Progenitor cell of endocrine pancreas (in vitro differentiated cells): ENCODE measurements at places on chromosomes 7 and 10. TPM values are rescaled to one million over a fixed set of nuclear protein-coding genes. Genes with fewer than 3 reads are reported as not detected.

ZNF727 gene
- total RNA-seq = not detected in 2 replicates

- no peak for DNase-seq
Measured at GRCh38 chr10:1519391-1519790, 217.9 kb downstream of the ADARB2 start.

- no peak for DNase-seq
Measured at GRCh38 chr10:60650378-60650800, 127.9 kb upstream of the CDK1 start.

DNA sequence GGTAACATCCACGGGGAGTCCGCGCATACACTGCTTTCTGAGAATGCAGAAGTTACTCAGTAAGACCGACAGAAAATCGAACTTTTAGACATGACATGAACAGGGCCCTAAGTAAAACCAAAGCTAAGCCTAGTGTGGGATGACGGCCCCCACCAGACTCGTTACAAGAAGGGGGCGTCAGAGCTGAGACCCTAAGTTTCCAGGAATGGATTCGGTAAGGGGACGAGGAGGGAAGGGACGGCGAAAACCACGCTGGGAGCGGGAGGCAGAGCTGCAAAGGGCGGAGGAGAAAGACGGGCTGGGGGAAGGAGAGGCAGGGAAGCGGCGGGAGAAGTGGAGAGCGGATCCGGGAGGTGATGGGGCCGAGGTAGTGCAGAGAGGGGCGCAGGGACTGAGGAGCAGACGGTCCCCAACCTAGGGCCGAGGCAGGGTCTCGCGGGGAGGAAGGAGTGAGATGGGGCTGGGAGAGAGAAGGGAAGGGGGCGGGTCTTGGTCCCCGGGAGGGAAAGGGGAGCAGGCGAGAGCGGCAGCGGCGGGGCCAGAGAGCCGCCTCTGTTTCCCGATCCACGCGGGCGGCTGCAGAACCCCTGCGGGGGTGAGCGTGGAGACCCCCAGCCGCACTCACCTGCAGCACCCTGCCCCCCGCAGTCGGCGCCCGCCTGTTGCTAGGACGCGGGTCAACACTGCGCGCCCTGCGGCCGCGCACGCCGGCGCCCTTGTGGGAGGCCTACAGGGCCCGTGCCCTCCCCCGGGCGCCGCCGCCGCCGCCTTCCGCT lies 513 bp downstream of the ODAD2 start:
- DNase-seq = peak; percentile 25

DNA sequence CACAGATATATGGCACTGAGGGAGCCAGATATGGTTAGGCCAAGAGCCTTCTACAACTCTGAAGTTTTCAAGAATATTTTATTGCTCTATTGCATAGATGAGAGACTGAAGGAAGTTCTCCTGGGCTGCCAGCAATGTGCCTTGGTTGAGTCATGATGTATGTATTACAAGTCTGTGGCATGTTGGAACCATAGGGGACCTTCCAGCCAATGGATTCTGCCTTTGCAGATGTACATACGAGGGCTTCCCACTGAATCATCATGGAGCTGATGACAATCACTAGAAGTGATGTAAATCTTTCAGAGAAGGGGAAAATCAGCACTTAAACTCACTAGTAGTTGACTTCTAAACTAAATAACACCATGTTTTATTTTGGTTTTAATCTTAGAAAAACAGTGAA lies 419.5 kb downstream of the PHTF2 start:
- DNase-seq = no peak

TMEM176A gene
- 8.0 and 9.6 TPM in 2 replicates for total RNA-seq

DNA sequence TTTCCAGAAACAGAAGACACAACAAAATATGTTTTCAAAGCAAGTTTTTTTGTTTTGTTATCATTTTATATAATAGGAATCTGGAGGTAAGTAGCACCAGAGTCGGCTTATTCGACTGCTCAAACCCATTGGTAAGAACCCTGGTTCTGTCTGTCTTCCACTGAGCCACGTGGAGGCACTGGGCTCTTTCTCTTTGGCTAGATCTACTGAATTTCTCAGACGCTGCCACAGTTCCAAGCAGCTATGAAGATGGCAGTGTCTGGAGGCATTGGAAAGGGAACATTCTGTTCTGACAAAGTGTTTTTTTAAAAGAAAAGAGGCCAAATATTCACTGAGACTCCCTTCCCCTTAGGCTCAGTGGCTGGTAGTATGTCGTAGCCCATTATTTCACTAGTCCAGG lies 338.8 kb downstream of the NRG3 start:
- no peak for DNase-seq

PHYH gene
- total RNA-seq = 19.0 and 19.9 TPM in 2 replicates

DNA sequence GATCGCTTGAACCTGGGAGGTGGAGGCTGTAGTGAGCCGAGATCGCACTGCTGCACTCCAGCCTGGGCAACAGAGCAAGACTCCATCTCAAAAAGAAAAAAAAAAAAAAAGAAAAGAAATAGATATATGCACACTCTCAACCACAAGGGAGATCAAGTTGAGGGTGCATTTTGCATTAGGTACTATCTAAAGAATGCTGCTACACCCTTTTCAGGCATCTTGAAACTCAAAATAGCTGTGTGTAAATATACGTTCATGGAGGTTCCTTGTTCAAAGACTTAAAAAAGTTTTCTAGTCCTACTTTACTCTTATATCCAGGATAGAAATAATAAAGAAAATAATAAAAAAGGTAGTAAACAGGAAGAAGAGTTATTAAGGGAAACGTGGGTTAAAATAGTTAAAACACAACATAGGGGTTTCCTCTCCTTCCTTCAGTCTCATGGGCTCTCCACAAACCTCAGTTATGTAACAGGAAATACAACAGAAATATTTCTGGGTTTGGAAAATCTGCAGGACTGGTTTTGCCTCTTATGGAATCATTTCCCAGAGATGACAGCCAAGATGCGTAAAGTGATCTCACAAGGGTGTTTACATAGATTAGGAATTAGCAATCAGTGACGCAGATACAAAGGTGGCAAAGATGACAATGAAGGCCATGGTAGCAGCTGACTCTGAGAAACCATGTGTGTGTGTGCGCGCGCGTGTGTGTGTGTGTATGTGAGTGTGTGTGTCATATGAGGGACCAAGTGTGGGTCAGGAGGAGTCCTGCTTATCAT lies 15.1 kb downstream of the STEAP4 start:
- DNase-seq = no peak

DNA sequence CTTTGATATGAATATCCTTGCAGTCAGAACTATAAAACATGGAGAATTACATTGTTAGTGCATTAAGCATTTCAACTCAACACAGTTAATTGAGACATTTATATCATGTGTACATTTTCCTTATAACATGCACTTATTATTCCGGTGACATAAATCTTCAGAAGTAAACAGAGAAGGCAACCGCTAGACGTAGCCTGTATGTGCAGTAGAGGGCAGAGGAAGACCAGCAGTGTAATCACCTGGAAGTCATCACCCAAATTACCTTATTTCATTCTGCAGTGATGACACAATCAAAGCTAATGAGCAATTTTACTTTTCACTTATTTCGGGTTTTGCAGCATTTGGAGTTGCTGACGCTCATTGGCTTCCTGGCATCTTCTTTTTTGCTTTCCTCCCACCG lies 394.6 kb downstream of the SDK1 start:
- DNase-seq = no peak

KLF14 gene
- 0.09 and 0.14 TPM in 2 replicates for total RNA-seq

GRCh38 chr10:5694573-5694972 lies 9.9 kb downstream of the TASOR2 start:
- DNase-seq = no peak

DNA sequence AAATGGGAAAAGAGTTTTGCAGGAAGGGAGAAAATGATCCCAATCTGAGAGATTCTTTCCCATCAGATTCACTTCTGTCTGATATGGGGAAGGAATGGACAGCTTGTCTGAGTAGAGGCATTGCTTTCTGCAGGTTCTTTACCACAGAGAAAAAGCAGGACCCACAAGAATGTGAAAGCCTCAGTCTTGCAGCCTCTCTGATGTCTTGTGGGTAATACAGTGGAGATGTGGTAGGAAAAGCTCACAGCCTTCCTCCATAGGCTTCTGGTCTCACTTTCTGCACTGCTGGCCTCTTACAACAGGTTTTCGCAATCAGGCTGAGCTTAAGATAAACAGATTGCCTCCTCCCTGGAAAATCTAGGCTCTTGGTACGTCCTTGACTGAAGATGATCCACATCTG lies 551 bp downstream of the IFIT1 start:
- DNase-seq = no peak

- DNase-seq = no peak
Measured at GRCh38 chr10:125557311-125557710, 125.7 kb downstream of the TEX36 start.

CUZD1 gene
- total RNA-seq = not detected in 2 replicates
